CD4-positive, alpha-beta T cell treated with Interleukin-6 at 100 ng/mL for 8 hours (primary cell): ENCODE measurements at places on chromosomes 7 and 10.

- peak; percentile 45 for DNase-seq
These were observed 160.2 kb downstream of the JAZF1 start for GRCh38 chr7:28020302-28020940.

- no peak for DNase-seq
These were observed 141.9 kb upstream of the PPP2R2D start for GRCh38 chr10:131758939-131759301.

- DNase-seq = no peak
These were observed 96.9 kb downstream of the EVX1 start for GRCh38 chr7:27339478-27339877.

- no peak for DNase-seq
These were observed 23.8 kb downstream of the TMEM196 start for GRCh38 chr7:19749658-19750057.

GRCh38 chr10:51789118-51789517 is 89.7 kb upstream of the CSTF2T start:
- DNase-seq = no peak

- DNase-seq = peak; percentile 34
These were observed 12.2 kb downstream of the PLAC9 start for GRCh38 chr10:80144696-80145131.

DNA sequence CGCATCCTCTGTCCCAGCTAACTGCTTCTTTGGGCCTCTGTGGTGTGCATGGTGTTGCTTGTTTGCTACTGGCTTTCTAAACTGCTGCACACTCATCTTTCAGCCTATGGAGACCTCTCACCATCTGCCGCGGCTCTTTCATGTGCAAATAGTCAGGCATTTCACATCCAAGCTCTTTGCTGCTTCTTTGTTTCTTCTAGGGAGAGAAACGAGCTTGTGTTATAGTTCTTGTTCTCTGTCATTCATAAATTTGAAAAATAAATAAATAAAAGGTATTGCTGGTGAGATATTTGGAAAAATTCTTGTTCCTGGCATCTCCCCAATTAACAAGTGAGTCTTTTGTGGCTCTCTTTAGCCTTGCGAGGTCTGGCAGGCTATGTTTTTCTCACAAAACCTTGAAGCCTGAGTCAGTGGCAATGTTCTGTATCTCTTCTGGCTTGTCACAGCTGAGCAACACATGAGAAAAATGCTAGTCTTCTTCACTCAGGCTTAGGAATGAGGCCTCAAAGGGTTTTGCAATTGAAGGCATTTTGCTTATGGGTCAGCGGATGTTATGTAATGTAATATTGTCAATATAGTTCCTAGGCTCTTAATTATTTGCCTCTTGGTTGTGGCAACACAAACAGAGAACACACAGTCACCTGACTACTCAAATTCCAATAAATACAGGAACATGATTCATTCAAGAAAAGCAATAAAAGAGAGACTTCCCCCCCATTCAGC is 274.0 kb downstream of the FRMD4A start:
- no peak for DNase-seq

DNA sequence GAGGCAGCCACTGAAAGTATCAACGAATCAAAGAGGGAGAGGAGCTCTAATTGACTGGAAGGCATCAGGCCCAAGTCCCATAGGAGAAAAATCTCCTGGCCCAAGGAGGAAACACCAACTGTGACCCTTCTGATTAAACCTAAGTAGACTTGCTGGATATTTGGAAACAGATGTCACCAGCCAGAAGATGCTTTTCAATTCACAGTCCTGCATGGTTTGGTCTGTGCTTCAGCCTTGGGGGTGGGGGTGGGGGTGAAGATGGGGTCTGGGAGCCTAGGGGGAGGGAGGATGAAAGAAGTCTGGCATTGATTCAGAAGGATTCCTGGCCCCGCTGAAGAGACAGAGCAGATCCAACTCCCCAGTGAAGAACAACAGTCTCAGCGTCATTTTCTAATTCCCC is 623.7 kb downstream of the PARD3 start:
- DNase-seq = no peak

GRCh38 chr10:14282276-14282675 is 48.4 kb downstream of the FRMD4A start:
- no peak for DNase-seq

DNA sequence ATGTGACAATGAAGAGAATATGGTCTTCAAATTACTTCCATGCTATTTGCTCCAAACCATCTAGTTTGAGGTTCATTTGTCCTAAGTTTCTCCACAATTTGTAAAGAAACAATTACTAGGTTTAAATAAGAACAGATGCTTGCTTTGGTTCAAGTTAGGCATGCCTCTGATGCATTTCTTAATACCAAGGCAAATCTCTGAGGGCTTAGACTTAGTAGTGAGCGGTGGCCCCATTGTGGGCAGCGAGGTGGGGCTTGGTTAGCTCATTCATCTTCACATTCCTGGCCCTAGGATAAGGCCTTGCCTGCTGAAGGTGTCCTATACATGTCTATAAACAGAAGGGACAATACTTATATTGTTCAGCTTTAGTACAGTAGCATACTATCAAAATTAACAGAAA is 52.4 kb upstream of the RHEB start:
- DNase-seq = no peak

GRCh38 chr10:126097558-126098225 is 201.3 kb downstream of the FANK1 start:
- no peak for DNase-seq

GRCh38 chr10:124211921-124212320 is 118.5 kb upstream of the CHST15 start:
- no peak for DNase-seq

GRCh38 chr10:67506757-67507091 is 189.3 kb downstream of the CTNNA3 start:
- DNase-seq = no peak

DNA sequence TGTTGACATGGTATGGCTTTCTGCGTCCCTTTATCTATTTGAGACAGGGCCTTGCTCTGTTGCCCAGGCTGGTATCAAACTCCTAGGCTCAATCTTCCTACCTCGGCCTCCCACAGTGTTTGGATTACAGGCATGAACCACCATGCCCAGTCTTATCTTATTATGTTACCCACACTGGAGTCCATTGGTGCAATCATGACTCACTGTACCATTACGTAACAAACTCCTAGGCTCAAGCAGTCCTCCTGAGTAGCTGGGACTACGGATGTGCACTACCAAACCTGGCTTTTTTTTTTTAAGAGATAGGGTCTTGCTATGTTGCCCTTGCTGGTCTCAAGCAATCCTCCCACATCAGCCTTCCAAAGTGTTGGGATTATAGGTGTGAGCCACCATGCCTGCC is 66.7 kb downstream of the CCDC3 start:
- DNase-seq = no peak

- no peak for DNase-seq
These were observed 755 bp downstream of the FAM171A1 start for GRCh38 chr10:15370212-15370855.

GRCh38 chr7:112437072-112437471 is 13.2 kb upstream of the IFRD1 start:
- DNase-seq = no peak

DNA sequence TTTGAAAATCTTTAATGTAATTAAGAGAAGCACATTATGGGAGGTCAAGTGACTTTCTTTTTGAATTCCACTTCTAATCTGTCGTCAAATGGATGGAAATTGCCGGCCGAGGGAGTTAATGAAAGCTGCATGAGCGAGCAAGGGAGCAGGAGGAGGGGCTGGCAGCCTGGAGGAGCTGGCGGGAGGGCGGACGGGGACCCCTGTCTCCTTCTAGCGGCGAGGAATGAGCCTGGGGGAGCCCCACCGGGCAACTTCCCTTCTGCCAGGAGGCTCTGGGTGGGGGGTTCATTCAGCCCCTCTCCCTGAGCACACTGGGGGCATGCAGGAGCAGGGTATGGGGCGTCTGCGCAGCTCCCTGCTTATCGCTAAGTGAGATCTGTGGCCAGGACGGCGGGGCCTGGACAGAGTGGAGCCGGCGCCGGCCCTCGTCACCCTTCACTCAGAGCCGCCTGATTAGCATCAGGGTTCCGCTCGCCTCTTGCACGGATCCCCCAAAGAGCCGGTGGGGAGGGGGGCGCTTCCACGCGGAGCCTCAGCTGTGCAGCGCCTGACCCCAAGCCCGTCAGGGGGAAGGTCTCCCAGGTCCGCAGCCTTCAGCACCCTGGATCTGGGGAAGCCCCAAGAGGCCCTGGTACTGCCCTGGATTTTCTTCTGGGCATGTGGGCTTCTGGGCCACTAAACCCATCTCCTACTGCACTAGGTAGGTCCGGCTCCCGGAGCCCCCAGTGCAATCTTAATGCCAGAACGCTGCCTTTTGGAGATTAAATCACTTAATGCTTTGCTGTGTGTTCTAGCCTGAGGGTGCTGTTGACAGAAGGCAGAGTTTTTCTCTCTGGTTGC is 680.8 kb downstream of the LRMDA start:
- DNase-seq = no peak

GRCh38 chr7:72321081-72321480 is 91.1 kb downstream of the CALN1 start:
- DNase-seq = no peak

GRCh38 chr10:96789571-96790108 is 42.5 kb upstream of the LCOR start:
- DNase-seq = peak; percentile 49

DNA sequence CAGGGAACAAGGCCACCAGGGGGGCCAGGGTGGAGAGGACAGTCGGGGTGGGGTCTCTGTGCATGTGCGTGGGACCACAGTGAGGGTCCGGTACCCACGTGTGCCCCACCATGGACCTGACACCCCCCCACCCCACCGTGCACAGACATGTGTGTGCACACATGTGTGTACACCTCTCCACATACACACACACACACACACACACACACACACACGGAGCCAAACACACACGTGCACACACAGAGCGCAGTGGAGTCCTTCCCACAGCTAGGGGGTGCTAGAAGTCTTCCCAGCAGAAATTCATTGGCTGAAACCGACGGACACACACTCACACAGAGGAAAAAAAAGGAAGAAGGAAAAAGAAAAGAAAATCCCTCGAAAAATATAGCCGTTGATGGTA is 42.8 kb upstream of the GNA12 start:
- peak; percentile 57 for DNase-seq

GRCh38 chr7:157690833-157691585 is 354.2 kb downstream of the DNAJB6 start:
- DNase-seq = no peak

DNA sequence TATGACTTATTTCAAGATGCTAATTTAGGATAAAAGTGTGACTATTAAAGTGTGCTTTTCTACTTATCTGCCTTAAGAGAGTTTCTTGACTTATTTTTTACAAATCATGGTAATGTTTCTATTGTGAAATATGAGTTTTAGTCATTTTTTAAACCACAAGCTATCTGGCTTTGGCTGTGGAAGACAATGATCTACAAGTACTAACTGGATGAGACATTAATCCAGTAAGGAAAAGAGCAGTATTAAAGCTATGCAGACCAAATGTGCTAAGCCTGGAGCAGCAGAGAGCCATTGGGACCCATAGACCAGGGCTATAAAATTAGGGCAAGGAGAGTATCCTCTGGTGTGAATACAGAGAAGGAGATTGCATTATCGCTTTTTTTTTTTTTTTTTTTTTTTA is 92.4 kb downstream of the SEMA3A start:
- DNase-seq = no peak

DNA sequence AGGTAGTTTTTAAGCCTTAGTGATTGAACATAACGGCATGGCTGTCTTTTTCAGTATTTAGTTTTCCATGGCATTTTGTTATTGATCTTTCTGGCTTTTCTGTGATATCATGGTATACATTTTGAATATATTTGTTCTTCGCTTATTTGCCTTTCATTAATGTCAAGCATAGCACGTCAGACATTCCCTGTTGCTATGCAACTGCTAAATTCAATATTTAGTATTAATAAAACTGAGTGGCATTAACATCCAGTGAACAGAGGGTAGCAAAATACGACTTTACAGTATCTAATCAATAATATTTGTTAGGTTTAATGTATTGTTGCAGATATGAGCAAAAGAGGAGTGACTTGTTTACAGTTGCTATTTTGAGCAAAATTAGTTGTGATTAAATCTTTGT is 72.5 kb downstream of the LCOR start:
- DNase-seq = no peak

GRCh38 chr10:14304046-14304445 is 26.7 kb downstream of the FRMD4A start:
- DNase-seq = no peak

- DNase-seq = no peak
These were observed 116.8 kb downstream of the OR13A1 start for GRCh38 chr10:45198486-45199204.

DNA sequence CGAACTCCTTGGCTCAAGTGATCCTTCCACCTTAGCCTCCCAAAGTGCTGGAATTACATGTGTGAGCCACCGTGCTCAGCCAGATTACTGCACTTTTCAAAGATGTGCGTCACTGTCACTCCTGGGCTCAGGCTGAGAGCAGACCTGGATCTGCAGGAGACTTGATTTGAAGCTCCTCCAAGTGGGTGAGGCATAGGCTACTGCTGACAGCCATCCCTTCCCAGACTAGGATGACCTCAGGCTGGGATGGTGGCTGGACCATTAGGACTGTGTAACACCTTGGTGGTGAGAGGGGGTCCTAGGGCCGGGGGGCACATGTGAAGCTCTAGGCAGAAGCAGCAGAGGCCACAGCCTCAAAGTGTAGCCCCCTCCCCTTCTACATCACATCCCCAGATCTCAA is 8.2 kb upstream of the SRRM3 start:
- no peak for DNase-seq

GRCh38 chr10:34121125-34121753 is 693.9 kb downstream of the PARD3 start:
- no peak for DNase-seq

GRCh38 chr10:43046288-43046991 is 30.4 kb upstream of the RET start:
- no peak for DNase-seq
